RPMI7951 (cell line): ENCODE measurements at places on chromosomes 1 and 21. TPM values are rescaled to one million over a fixed set of nuclear protein-coding genes. Genes with fewer than 3 reads are reported as not detected.

DNA sequence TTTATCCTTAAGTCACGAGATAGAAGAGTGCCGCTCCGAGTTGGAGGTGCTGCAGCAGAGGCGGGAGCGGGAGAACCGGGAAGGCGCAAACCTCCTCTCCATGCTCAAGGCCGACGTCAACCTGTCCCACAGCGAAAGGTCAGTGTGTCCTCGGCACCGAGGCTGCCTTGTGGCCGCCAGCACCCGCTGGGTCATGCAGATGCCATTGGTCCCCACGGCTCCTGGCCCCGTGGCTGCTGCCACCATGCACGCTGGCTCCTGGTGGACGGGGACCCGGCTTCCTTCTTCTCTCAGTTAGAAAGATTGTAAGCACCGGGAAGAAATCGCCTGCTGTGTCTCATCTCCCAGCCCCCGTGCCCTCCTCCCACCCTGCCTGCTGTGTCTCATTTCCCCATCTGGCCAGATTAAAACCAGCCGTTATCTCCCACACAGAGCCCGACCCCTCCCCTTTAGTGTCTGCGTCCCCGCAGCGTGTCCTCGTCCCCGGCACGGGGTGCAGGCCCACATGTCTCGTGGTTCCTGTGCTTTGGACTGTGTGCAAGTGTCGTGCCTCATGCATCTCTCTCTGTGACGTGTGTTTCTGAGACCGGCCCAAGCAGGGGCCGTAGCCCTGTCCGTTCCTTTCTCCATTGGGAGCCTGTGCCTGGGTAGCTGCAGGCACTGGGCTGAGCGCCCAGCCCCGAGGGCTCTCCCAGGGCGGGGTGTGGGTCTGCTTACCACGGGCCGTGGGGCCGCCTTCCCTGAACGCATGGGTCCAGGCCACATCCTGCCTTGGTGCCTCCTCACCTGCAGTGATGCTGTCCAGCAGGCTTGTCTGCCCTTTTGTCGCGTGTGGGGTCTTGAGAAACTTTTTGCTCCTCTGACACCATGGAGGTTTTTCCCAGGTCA is 62.1 kb downstream of the PCNT start:
- DNase-seq, result no peak

DNA sequence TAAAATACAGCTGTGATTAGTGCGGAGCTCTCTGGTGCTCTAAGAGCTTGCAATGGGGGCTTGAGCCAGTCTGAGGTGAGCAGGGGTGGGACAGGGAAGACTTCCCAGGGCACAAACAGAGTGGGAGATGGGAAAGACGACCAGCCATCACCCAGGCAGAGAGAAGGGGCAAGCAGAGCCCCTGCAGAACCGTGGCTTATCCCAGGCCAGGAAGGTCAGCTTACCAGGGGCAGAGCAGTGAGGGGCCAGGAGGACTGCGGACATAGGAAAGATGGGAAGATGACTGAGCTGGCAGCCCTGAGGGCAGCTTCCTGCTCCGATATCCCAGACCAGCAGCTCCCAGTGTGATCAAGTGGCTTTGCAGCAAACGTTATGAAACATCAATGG is 55.4 kb upstream of the IFFO2 start:
- peak; percentile 74 for DNase-seq

DNA sequence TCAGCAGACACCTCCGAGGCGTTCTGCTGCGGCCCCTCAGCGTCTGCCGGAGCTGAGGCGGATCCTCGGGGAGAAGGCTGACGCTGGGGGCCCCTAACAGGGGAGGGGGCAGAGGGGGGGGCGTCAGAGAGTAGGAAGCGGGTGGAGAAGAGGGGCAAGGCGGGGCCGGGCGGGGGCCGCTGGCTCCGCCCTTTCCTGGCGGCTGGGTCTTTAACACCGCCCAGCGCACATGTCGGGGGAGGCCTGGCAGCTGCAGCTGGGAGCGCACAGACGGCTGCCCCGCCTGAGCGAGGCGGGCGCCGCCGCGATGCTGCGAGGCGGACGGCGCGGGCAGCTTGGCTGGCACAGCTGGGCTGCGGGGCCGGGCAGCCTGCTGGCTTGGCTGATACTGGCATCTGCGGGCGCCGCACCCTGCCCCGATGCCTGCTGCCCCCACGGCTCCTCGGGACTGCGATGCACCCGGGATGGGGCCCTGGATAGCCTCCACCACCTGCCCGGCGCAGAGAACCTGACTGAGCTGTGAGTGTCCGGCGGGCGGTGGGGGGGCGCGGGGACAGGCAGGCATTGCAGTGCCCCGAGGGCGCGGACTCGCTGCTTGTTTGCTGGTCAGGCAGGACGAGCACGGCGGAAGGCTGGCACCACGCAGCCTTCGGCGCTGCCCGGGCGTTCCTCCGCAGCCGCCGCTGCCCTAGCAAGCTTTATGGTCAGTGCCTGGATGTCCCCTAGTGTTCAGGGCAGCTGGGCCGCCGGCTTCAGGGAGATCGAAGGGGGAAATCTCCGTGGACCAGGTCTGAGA is at the start of gene NTRK1:
NTRK1 (plus strand) TSS at position 238 of the 796 bp plus-strand sequence; CDS start at position 308, 70 bp downstream.
- DNase-seq, result peak; percentile 19

SLFNL1 gene
- total RNA-seq, result 0.12 TPM in 1 of 2 replicates, not detected in the other

GRCh38 chr1:17281775-17282181 is 26.2 kb upstream of the PADI4 start:
- no peak for DNase-seq

DNA sequence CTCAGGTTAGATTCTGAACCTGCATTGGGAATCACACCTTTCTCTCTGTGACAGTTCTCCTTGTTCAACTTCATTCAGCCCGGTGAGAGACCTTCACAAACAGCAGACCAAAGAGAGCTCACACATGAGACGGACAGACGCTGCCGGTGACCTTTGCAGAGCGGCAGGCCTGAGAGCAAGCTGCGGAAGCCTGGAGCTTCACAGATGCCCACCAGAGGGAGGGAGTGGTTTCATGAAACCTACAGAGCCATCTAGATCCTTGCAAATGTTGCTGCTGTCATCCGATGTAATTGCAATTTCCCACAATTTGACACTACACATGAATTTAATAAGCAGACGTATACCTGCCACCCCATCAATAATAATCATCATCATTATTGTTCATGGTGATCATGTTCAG is 39.4 kb downstream of the GRIK3 start:
- no peak for DNase-seq

- DNase-seq, result no peak
Observed at GRCh38 chr1:37338658-37339057, 135.7 kb upstream of the ZC3H12A start.

DNA sequence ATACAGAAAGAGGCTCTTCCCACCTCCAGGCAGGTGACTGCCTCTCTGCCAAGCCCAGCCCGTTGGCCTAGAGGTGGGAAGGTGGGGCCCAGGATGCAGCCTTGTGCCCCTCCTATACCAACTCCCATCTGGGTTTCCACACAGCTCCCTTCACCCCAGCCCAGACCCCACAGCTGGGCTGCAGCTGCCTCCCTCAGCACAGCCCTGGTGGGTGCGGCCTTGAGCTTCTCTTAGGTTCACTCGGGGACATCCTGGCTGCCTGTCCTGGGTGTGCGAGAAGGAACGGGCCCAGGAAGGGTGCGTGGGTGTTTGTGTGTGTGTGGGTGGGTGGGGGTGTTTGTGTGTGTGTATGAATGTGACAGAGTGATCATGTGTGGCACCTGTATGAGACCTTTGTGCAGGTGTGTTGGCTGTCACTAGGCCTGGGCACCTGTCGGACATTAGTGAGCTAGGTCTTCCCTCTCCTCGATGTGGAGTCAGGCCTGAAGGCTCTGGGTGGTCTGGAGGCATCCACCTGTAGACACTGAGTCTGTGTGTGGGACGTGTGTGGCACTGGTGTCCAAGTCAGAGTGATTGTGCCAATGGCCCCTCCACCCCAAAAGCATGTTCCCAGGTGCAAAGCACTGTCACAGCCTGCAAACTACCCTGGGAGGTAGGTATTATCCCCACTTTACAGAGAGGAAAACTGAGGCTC is 30.7 kb downstream of the FOXO6 start:
- no peak for DNase-seq

DNA sequence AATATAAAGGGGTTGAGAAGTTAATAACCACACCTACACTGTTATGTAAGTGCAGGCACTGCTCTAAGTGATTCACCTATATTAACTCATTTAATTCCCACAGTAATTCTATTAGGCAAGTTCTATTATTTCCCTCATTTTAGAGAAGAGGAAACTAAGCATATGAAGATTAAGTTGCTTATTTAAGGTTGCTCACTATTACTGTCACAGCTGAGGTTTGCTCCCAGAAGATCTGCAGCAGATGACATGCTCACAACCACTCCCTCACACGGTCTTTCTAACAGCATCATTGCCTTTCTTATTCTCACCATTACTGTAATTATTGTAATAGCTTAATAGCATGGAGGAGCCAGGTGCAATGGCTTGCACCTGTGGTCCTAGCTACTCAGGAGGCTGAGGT is 196.4 kb upstream of the GREM2 start:
- DNase-seq, result no peak

NTMT2 gene
- not detected in 2 replicates for total RNA-seq

DNA sequence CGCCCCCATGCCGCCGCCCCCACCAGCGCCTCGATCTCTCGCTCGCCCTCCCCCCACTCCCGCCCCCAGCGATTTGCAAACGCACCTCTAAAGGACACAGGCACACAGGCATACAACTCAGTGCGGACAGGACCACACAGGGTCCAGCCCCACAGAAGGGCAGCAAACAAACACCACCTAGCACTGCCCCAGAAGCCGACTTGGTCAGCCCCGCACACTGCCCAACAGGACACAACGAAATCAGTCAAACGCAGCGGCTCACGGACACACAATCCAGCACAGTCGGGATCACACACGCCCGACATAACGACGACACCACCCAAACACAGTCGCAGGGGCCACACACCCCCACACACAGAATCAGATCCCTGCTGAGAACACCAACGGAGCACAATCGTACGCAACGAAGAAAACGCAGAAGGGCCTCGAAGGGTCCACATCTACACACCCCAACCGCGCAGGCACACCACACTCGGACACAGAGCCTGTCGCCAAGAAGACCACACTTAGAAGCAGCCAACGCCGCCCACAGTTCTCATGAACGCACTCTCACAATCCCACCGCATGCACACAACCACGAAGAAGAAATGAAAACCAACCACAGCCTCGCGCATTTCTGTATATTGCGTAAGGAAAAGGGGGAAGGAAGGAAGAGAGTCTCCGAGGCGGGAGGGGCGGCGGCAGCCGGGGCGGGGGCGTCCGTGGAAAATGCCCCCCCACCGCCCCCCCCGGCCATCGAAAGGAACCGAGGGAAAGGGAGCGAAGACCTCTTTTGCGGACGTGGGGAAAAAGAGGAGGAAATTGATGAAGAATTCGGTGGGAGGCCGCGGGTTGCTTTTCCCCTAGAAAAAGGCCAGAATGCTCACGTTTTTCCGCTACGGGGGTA is 481 bp downstream of the TAL1 start:
- DNase-seq, result peak; percentile 22

- no peak for DNase-seq
Observed at GRCh38 chr1:61436016-61436415, 288.9 kb downstream of the TM2D1 start.

DNA sequence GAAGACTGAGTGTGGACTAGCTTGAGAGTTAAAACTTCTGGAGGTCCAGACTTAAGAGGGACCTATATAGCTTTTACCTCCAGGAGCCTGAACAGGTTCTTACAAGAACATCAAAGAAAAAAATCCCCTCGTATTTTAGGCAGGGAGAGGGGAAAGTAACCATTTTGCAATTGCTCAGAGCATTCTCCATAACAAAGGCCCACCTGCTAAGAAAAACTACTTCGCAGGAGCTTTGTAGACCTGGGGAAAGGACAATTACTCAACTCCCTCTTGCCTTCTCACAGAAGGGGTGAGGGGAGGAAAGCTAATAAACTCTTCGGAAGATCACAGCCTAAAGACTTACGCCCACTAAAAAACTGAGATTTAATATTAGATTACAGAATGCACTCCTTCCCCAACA is 86.3 kb downstream of the RERE start:
- no peak for DNase-seq

DNA sequence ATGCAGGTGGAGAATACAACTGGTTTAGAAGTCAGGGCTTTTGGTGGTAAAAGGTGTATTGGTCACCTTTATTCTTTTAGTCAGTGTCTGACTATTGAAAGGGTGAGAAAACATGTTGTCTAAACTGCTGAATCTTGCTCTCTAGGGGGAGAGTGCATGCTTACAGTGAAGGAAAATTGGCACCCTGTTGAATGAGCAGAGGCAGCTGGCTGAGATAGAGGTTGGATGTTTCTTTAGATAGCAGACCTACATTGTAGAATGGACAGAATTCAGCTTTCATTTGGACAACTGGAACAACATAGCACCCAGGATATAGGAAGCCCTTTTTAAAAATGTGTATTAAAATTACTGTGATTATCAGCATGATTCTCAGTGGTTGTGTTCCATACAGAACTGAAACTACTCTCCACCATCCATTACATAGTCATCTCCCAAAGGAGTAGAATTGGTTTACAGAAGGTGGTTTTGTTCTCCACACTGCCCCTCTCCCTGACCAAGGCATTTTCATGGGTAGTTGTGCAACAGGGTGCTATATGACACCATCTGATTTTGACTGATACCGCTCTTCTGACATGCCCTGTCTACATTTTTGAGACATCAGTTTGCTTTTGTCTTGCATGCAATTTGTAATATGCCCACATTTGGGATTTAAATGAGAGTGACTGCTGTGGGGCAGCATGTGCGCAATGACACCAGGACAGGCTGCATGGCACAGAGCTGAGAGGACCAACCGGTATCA is 16.2 kb downstream of the RHOU start:
- DNase-seq, result no peak

OR2L2 gene
- not detected in 2 replicates for total RNA-seq

DNA sequence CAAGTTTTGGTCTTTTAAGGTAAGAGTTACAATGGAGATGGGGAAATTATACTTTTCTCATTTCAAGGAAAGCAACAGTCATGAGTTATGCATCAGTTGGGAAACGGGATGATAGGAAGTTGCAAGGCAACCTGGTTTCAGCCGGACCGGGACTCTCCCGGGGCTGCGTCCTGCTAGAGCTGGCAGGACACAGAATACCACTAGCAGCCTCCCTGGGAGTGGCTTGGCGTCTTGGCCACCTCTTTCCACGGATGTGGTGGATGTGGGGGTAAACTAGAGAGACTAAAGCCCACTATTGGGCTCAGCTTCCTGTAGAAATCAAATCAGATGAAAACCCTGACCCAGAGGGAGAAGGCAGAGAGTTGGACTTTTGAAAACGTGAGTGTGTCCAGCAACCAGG is 71.9 kb downstream of the ADARB1 start:
- DNase-seq, result no peak

GRCh38 chr1:81827942-81828341 is 27.2 kb downstream of the ADGRL2 start:
- DNase-seq, result no peak

GRCh38 chr21:35737899-35738346 is 322.4 kb downstream of the SETD4 start:
- DNase-seq, result peak; percentile 88

ETV3L gene
- total RNA-seq, result not detected in 2 replicates

GRCh38 chr1:9884805-9885204 is 25.3 kb downstream of the CTNNBIP1 start:
- no peak for DNase-seq

DNA sequence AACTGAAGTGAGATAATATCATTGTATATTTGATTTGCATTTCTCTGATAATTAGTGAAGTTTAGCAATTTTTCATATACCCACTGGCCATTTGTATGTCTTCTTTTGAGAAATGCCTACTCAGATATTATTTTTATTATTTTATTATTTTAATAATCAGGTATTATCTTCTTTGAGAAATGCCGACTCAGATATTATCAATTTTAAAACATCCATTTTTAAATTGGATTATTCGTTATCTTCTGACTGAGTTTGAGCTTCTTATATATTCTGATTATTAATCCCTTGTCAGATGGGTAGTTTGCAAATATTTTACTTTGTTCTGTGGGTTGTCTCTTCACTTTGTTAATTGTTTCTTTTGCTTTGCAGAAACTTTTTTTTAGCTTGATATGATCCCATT is 37.7 kb downstream of the KMO start:
- no peak for DNase-seq

- DNase-seq, result peak; percentile 62
Observed at GRCh38 chr1:160205242-160206035, at the start of gene PEA15. Gene PEA15 (plus strand): TSS chr1:160205384. CDS start chr1:160211545, 6,161 bp downstream.

FCRL2 gene
- not detected in 2 replicates for total RNA-seq
